Activated CD8-positive, alpha-beta memory T cell treated with anti-CD3 and anti-CD28 coated beads for 4 hours (primary cell): ENCODE measurements at places on chromosomes 5 and 9.

DNA sequence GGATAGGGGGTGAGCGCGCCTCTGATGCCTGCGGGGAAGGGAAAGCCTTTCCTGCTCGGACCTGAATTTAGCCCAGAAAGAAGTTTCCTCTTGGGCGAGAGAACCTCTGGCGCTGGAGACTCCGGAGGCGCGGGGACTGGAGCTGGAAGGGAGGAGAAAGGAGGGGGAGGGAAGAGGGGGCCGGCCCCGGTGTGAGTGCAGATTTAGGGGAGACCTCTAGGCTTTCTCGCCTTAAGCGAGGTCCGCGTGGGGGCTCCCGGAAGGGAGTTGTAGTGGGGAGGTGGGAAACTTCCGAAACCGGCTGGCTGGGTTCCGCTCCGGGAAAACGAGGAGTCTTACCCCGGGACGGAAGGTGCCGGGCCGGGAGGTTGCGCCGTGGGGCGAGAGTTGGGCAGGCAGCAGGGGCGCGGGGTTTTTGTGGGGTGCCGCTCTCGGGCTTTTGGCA is 1.3 kb downstream of the PCSK5 start:
- no peak for DNase-seq

- DNase-seq, result no peak
Measured at GRCh38 chr5:170903075-170903474, 41.3 kb downstream of the RANBP17 start.

DNA sequence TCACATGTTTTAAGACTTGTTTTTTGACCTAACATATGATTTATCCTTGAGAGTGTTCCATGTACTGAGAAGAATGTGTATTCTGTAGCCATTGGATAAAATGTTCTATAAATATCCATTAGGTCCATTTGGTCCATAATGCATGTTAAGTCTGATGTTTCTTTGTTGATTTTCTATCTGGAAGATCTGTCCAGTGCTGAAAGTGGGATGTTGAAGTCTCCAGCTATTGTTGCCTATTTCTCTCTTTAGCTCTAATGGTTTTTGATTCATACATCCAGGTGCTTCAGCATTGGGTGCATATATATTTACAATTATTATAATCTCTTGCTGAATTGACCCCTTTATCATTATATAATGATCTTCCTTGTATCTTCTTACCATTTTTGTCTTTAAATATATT is 451.1 kb downstream of the BRINP1 start:
- no peak for DNase-seq

- no peak for DNase-seq
Measured at GRCh38 chr9:133995012-133995896, 3.1 kb upstream of the VAV2 start.

GRCh38 chr5:170760113-170760512 is 23.4 kb upstream of the GABRP start:
- DNase-seq, result no peak
